ENCODE measurements at places on chromosomes 11 and 22.

GRCh38 chr11:66272596-66272995 lies 4.2 kb downstream of the RAB1B start:
- no peak for DNase-seq

DNA sequence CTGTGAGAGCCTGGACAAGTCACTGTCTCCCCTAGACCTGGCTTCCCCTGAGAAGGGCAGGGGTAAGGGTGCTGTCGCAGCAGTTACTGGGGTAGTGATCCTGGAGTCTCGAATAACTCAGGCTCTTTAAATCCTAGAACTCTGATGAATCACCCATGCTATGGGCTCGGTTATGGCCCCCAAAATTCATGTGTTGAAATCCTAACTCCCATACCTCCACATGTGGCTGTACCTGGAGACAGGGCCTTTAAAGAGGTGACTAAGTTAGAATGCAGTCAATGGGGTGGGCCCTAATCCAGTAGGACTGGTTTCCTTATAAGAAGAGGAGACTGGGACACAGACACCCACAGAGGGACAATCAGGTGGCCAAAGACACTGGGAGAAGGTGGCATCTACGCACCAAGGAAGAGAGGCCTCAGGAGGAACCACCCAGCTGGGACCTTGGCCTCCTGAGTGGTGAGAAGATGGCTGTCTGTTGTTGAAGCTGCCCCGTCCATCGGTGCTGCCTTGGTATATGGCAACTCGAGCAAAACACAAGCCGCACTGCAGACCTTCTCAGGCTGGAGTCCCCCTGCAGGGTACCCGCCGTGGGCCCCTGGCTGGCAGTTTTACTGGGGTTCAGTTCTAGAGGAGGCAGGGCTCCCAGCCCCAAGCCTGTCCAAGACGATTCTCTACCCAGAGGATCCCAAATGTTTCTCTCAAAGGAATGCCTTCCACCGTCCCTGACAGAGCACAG lies 48.8 kb upstream of the SHISAL1 start:
- DNase-seq, result peak; percentile 78

GRCh38 chr11:127063241-127063640 lies 62.7 kb upstream of the KIRREL3 start:
- DNase-seq, result no peak

GRCh38 chr11:118046051-118046963 lies 30.6 kb upstream of the TMPRSS4 start:
- DNase-seq, result no peak

DNA sequence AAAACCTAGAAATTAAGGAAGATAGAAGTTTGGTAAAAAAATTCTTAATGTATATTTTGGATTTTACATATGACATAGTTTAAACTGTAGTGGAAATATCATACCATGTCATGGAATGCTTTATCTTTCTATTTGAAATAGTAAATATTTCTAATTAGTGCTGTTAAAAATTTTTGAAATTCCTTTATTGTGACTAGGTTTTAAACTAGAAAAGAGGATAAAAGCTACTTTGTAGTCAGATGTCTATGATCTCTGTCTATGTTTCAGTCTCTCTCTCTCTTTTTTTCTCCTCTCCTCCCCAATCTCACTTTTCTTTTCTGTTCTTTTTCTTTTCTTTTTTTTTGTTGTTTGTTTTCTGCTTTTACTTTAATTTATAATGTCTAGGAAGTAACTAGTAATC lies 226.2 kb downstream of the TMEM135 start:
- peak; percentile 31 for DNase-seq

- DNase-seq, result peak; percentile 66
These were observed 16.6 kb downstream of the RTN4RL2 start for GRCh38 chr11:57476757-57477506.

DNA sequence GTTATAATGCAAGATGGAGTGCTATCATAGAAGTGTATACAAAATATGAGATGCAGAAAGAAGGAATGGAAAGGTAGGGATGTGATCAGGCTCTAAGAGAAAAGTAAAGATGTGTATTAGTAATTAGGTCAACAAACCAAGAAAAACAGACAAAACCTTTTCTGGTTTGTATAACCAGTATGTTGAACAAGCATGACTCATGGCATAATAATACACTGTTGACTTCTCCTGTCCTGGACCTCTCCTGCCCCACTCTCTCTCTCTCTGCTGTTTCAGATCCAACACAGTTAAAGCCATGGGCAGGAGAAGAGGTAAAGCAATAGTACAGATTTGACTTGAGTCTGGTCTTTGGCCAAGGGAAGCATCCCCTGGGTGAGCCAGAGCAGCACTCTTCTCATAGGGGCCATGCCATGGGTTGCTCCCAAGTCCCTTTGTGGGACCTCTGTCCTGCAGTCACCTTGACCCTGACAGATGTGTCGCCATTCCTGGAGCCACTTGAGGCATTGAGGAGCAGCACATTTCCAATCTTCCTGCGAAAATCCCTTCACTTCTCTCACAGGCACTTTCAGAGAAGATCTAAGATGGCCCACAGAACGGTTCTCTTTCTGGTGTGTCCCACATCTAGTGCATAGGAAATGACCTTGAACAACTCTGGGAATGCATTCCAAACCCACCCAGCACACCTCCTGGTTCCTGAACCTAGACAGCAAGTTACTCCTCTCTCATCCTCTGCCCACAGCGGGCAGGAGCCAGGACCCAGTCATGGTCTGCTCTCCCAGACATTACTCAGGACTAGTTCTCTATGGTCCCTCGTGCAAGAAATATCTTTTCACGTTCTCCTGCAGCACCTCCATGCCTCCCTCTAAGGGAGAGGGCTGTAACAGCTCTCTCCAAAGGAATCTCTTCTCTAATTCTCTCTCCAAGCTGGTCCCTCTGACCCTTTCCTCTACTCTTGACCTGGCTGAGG lies 58.2 kb upstream of the PRSS23 start:
- DNase-seq, result peak; percentile 91

GRCh38 chr22:45485261-45485660 lies 17.4 kb upstream of the FBLN1 start:
- DNase-seq, result no peak

GRCh38 chr11:125842321-125842948 lies 9.3 kb downstream of the PATE4 start:
- DNase-seq, result no peak

All from PC-3 (cell line).